Vagina (tissue), 2 donors: ENCODE measurements at places on chromosomes 13 and 19.

DNA sequence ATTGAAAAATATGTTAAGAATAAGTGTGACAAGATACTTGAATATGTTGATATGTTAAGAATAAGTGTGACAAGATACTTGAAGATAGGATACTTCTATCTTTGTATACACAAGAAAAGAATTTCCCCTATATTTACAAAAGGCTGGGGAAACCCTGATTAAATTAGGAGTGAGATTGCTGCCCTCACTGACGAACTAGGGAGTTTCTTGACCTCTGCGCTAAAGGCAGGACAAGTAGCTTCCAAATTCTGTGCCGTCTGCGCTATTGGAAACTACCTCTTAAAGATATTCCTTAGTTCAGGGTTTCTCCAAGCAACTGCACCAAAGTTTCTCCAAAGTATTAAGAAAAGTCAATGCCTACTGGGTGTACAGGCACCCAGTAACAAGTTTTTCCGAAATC lies 730 bp downstream of the ZNF260 start:
- DNase-seq, result no peak

DNA sequence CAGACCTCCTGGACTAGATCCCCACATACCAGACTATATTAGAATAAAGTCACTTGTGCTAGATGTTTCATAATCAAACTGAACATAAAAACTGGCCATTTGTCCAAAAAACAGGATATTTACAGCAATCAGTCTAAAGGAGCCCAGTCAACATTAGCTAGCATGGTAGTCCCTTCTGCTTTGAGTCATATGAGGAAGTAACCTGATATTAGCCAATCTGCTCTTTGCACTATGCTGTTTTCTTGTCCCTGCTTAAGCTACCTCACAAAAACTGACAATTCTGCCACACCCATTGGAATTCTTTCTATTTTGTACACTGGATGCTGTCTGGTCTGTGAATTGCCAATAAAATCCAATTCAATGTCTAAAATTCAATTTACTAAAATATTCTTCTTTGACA lies 1824.2 kb downstream of the OLFM4 start:
- DNase-seq, result no peak

- DNase-seq, result no peak
Observed at GRCh38 chr19:45668342-45668871, 386 bp downstream of the GIPR start.

GRCh38 chr19:6459262-6460098 lies at the start of gene SLC25A23:
Gene SLC25A23, minus strand, starts transcription at chr19:6459792. Its CDS starts 164 bp downstream, at chr19:6459628.
- DNase-seq, result no peak

GRCh38 chr19:41299046-41299754 lies 10.8 kb upstream of the CCDC97 start:
- no peak for DNase-seq

- no peak for DNase-seq
Observed at GRCh38 chr13:76815344-76815743, 70.9 kb downstream of the KCTD12 start.

- DNase-seq, result no peak
Observed at GRCh38 chr13:109036078-109036780, 406.8 kb downstream of the MYO16 start.

- DNase-seq, result no peak
Observed at GRCh38 chr13:105144020-105144419, 1391.4 kb downstream of the EFNB2 start.

DNA sequence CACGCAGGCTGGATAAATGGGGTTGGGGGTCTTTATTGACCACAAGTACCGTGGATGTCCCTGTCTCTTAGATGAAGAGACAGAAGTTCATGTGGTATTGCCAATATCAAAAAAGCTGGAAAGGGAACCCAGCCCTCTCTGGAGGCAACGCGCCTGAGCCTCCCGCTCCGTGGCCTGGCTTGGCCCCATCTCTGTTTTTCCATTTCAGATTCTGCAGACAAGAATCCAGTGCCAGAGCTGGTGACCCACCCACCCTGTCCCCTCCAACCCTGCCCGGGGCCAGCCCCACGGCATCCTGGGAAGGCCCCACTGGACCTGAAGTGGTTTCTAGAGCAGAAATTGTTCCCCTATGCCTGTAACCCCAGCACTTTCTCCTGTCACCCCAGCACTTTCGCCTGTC lies 57.7 kb downstream of the PTPRS start:
- no peak for DNase-seq

- DNase-seq, result no peak
Observed at GRCh38 chr13:114229506-114229905, 5.2 kb upstream of the CDC16 start.

DNA sequence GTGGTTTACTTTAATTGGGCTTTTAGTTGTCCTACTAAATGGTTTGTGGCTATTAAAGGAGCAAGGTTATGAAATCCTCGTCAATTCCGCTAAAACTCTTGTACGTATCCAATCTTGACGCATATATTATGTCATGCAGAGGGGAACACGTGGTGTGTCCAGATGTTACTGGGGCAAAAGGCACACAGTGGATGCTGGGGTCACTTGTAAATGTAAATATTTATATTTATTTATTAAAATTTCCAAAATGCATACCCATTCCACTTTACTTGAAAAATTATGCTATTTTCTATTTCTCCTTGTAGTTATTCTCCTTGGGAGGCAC lies 36.7 kb upstream of the SLC46A3 start:
- DNase-seq, result no peak

GRCh38 chr13:74464670-74465069 lies 330.5 kb upstream of the KLF12 start:
- DNase-seq, result no peak

GRCh38 chr19:46714444-46715106 lies 2.3 kb downstream of the PRKD2 start:
- no peak for DNase-seq

GRCh38 chr19:16285769-16286498 lies 38.7 kb upstream of the KLF2 start:
- DNase-seq, result no peak

DNA sequence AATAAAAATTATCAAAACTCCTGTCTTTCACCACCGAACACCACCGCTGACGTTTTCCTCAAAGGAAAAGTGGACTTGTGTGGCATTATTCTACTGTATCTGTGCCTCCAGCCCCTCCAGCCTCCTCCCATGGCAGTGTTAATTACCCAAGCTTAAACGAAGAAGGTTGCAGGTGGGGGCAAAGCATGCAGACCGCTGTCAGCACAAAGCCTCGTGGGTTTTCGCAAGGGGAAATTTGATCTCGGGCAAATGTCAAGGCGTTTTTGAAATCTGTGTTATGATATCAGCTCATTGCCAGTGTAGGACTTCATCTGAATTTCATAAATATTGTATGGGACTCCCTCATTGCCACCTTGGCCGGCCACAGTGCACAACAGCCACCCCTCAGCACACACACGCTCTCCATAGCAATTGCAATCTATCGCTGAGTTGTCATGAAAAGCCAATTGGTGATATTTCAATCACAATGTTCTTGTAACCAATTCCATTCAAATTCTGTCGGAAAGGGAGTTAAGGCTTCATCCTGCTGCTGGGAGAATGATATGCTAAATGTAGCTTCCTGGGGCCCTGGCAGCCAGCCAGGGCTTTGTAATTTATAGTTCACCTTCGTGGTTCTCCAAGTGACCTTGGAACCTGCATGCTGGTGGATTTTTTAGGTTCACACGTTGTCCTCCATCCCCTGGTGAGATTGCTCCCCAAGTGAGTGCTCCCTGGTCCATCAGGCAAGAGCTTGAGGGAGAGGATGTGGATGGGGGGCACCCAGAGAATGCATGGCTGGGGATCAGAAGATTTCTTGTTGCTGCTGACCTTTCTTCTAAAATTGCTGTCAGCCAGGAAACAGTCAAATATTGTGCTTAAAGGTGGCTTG lies 16.6 kb downstream of the CHST8 start:
- DNase-seq, result no peak

GRCh38 chr19:49704888-49705642 lies 14.1 kb downstream of the CPT1C start:
- DNase-seq, result no peak

DNA sequence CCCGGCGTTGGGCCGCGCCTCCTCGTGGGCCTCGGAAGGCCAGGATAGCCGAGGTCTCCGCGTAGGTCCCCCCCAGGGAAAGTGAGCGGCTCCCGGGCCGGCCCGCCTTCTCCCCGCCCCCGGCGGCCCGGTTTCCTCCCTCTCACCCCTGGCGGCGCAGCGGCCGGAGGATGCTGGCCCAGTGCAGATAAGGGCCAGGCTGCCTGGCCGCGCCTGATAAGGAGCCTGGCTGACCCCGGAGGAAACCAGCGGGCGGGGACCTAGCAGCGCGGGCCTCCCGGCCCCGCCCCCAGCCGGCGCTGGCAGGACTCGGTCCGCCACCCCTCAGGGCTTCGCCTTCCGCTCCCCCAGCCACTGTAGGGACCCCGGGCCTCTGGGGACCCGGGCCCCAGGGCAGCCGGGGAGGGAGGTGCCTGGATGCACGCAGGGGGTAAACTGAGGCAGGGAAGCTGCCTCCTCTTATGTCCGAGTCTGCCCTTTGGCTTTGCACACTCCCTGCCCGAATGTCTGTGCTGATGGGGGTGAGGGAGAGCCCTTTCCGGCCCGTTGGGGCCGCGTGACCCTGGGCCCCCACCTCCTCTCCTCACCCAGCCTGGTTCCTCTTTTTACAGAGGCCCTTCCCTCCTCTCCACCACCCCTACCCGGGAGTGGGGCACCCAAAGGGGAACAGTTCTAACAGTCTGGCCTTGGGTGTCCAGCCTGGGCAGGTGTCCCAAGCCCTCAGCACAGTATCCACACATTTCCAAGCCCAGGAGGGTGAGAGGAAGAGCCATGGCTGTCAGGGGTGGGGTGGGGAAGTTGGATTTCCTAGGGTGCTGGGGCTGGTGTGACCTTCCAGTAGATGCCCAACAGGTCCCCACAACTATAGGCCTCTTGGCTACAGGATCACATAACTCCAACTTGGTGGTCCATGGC lies at the start of gene LYL1:
Gene LYL1, minus strand, starts transcription at position 193 of the 915 bp plus-strand sequence. CDS start 1,687 bp downstream, outside the sequence.
- DNase-seq, result no peak

- DNase-seq, result no peak
Observed at GRCh38 chr13:111978546-111978945, 88.4 kb upstream of the SOX1 start.

GRCh38 chr13:44506251-44506650 lies 69.9 kb downstream of the TSC22D1 start:
- DNase-seq, result no peak

- no peak for DNase-seq
Observed at GRCh38 chr13:106835477-106835876, 267.5 kb upstream of the ARGLU1 start.

- DNase-seq, result no peak
Observed at GRCh38 chr13:75945841-75946482, 309.8 kb downstream of the LMO7 start.

DNA sequence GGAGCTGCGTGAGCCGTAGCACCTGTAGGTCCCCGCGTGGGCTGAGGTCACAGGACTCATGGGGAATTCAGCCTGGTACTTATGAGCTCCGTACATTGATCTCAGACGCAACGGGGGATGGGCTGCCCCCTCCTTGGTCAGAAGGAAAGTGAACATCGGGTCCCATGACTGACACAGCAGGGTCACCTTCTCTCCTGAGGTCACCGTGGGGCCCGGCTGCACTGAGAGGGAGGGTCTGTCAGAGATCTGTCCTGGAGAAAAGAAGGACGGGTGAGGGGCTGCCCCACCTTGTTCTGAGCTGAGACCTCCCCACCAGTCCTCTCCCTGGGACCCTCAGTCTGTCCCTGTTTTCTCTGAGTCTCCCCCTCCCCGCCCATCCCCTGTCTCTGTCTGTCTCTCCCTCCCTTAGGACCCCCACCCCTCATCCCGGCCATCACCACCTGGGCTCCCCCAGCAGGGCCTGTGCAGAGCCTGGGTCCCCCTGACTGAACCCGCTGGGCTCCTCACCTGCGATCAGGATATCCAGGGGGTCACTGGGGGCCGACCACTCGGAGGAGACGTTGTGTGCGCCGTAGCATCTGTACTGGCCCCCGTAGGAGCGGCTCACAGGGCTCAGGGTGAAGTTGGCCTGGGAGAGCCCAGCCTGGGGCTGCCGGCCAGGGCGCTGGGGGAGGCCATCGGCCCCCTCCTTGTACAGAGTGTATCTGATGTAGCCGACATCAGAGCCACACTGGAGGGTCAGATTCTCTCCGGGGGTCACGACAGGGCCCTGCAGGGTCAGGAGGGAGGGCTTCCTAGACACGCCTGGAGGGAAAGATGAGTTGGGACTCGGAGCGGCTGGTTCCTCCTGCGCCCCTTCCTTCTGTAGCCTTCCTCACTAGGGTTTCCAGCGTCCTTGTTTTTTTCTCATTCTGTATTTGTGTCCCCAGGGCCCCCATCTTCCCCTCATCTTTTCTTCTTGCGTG lies 1.8 kb downstream of the LILRA4 start:
- no peak for DNase-seq

DNA sequence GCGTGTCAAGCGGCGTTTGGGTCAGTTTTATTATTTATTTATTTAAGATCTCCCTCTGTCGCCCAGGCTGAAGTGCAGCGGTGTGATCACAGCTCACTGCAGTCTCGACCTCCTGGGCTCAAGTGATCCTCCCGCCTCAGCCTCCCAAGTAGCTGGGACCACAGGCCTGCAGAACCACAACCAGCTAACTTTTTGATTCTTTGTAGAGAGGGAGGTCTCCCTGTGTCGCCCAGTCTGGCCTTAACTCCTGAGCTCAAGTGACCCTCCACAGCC lies 713 bp downstream of the MRPS12 start:
- no peak for DNase-seq

GRCh38 chr13:78227709-78228108 lies 309.1 kb upstream of the EDNRB start:
- DNase-seq, result no peak

DNA sequence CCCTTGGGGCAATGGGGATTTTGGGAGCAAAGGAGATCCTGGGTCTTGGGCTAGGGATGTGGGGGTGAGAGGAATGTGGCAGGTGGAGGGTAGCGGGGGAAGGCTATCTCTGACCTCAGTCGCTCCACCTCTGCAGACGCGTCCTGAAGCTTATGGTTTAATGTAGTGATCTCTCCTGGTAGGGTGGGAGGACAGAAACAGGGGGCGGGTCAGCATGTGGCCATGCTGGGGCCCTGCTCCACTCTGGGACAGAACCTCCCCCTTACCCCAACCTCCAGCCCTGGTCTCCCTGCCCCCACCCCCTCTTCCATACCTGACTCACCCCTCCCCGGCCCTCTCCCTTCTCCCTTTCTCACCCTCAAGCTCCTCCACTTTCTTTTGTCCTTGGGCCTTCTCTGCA lies 1.4 kb downstream of the BST2 start:
- DNase-seq, result no peak

- peak; percentile 77 for DNase-seq
Observed at GRCh38 chr13:20989656-20990321, 71.6 kb downstream of the LATS2 start.

- DNase-seq, result no peak
Observed at GRCh38 chr13:98299966-98300350, 122.9 kb upstream of the RNF113B start.

DNA sequence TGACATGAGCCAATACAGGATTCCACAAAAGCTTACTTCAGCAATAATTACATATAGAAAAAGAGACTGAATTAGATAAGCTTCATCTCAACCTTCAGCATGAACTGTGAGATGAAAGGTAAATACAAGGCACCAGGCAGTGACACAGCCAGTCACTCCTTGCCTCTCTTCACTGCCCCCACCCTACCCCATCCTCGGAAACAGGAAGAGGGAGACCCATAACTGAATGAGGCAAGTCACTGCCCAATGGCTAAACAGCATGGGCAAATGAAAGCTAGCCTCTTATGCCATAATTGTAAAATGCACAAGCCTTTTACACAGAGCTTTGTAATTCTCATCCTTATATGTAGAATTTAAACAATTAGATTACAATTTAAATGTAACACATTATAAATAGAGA lies 1.7 kb downstream of the ZNF160 start:
- no peak for DNase-seq
